ENCODE measurements at places on chromosomes 2 and 18.

DNA sequence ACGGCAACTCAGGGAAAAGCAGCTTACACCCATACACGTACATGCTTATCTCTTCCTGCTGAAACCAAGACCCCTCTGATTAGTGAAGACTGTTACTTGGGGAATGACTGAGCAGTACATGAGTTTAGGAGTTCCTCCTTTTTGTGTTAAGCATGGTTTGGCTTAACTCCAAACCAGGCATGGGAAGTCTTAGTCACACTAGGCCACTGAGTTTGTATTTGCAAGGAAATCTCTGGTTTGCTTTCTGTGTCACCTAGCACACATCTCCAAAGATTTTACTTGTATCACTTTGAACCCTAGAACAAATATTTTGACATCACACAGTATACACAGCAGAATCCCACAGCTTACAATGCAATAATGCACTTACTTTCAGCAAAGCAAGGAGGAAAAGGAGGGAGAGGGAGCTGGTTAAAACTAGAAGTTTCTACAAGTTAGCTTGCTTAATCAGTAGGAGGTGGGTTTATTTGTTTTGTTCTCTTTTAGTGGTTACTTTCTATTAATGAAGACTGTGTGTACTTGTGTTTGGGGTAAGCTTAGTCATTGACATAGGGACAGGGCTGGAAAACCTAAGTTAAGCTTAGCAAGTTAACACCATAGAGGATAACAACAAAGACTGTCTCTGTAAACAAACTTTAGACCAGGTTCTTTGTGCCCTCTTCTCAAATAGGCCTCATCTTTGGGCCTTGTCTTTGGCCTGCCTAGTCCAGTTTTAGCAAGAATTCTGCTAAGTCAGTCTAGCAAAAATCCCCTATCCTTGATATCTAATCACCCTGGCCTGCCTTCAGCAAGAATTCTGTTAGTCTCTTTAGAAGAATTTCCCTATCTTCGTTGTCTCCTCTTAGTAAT, 219.4 kb downstream of the MREG start:
- no peak for DNase-seq

- no peak for DNase-seq
Observed at GRCh38 chr2:221134718-221135117, 437.4 kb downstream of the EPHA4 start.

DNA sequence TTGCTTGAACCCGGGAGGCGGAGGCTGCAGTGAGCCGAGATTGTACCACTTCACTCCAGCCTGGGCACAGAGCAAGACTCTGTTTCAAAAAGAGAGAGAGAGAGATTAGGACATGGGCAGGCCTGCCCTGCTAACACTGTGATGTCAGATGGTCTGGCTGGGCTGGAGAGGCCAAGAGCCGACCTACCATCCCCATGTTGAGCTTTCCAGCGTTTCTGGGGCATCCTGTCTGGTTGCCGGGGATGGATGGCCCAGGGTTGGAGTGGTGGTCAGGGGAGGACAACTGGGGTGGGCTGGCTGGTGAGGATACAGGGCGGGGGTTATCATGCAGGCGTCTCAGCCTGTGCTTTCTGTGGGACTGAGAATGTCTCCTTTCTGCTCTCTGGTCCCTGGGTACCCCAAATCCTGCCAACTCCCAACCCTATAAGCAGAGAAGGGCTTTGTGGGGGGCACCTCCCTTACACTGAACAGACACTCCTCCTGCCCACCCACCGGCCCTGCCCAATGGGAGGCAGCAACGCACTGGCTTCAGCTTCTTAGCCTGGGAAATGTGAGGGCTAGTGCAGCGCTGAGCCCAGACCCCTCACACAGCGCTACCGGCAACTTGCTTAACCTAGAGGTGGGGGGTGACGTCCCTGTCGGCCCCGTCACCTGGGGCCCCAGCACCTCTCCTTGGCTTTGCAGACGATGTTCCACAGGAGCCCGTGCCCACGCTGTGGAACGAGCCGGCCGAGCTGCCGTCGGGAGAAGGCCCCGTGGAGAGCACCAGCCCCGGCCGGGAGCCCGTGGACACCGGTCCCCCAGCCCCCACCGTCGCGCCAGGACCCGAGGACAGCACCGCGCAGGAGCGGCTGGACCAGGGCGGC, 5.4 kb downstream of the SNORC start:
- no peak for DNase-seq

DNA sequence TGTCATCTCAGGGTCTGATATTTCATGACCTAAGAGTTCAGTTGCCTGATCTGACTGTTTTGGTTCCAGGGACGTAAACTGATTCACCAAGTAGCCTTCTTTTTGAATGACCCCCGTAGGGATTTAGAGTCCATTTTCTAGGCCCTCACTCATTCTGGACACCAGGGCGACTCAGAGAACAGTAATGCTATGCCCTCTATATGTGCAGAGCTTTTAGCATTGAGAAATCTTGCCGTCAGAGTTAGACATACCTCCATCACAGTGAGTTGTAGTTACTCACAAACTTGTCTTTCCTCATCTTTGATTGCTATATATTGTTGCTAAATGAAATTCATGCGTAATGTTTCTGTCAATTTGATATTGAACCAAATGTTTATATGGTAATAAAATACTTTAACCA, 92.3 kb downstream of the OSBPL6 start:
- DNase-seq: no peak

DNA sequence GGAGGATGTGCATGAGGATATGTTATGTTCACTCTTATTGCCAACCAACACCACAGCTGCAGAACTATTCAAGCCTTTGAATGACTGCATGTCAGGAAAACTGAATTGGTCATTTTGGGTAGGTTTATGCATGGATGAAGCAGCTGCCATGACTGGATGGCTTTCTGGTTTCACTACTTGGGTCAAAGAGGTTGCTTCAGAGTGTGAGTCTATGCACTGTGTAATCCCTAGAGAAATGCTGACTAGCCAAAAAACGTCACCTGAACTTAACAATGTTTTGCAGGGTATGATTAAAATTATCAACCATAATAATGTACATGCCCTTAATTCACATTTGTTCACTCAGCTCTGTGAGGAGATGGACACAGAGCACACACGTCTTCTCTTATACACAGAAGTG, 206.7 kb upstream of the RBBP8 start:
- DNase-seq: no peak

All from activated effector memory CD4-positive, alpha-beta T cell treated with Interleukin-2 at 50 U/mL for 16 hours (primary cell).